ENCODE measurements at places on chromosomes 13 and 19.

DNA sequence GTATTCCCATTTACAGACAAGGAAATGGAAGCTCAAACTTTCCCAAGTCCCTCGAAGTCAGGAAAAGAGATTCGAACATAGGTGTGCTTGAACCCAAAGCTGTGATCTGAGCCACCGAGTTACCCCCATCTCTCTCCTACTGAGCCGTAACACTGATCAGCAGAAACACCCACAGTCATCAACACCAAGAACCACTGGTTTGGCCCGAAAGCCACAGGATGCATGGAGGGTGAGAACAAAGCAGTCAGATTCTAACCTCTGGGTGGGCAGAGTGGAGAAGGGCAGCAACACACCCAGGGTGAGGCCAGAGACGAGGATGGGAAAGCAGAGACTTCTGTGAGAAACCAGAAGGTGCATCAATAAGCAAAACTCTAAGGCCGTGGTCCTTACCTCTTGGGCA, 27.7 kb upstream of the POU2F2 start:
- no peak for DNase-seq

DNA sequence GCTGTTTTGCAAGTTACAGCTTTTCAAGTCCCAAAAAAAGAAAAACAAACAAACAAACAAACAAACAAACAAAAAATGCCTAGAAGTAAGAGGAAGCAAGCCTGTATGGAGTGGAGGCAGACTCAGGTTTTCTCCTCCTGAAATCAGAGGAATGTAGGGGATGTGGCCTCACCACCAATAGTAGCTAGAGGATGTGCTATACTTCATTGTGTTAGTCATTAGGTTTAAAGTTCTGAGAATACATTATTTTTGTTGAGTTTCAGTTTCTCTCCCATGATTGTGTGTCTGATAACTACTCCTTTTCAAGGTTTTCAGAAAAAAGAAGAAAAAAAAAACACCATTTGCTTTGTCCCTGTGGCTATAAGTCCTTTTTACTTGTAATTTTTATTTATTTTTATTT, 524.5 kb downstream of the GPC6 start:
- DNase-seq: no peak

GRCh38 chr13:40063703-40064102, 408.2 kb downstream of the COG6 start:
- no peak for DNase-seq

DNA sequence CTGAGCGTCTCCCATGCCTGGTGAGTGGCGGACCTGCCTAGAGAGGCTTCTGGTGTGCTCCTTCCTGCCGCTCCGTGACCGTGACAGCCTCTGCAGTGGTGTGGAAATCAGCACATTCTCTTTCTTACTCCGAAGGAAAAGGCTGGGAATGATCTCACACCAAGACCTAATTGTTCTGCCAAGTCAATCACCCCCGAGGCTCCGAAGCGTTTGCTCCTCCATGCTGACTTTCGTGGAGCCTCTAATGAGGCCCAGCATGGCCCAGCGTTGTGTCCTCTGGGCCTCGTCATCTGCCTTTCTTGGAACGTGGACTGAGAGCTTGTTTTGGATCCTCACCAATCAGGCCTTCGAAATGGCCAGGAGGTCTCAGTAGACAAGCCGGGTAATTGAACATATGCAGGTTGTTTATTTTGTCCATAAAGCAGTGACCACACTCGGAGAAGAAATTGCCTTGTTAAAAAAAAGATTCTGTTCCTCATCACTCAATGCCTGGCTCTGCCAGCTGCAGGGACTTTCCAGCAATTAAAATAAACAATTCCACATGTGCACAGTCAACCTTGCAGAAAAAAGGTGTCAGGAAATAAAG, 107.1 kb downstream of the UBL3 start:
- no peak for DNase-seq

DNA sequence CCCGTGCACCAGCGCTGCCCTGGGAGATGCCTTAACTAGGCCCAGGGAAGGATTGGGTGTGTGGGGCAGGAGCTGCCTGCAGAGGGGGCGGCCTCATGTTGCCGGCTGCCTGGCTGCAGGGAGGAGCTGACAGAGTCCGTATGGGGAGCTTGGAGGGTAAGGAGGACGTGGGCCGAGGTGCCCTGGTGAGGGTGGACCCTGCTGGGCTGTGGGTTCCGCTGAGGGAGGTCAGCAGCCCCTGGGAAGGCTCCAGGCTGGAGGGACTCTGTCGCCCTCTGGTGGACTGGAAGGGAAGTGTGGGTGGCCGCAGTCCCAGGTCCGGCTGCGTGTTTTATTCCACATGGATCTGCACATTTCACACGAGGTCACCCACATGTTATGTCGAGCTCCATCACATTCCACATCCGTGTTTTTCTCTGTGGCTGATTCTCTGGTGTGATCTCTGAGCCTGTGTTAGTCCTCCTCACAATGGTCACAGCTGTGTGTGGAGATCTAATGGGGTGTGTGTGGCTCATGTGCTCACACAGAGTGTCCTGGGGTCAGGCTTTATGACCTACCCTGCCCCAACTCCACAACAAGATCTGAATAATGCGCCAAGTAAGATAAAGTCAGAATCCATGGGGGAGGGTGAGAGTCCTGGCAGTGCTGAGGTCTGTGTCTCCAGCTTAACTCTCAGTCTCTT, 1.8 kb upstream of the CEACAM8 start:
- peak; percentile 42 for DNase-seq

DNA sequence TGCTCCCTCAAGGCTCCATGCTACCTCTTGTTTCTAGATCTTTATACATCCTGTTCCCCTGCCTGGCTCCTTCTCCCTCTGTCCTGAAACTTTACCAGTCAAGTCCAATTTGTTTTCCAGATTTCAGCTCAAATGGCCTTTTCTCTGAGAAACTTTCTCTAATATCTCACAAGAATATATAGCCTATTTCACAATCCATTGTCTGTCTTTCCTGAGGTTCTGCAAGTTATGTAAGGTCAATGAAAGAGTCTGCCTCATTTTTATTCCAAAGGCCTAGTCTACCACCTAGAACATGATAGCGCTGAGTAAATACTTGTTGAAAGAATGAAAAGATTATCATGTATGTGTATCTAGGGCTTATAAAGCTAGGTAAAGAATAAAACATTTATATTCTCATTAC, 348.8 kb downstream of the SPRY2 start:
- DNase-seq: no peak

GRCh38 chr13:70792121-70792520, 683.9 kb upstream of the KLHL1 start:
- no peak for DNase-seq

GRCh38 chr13:90806016-90806615, 541.4 kb upstream of the MIR17HG start:
- no peak for DNase-seq

DNA sequence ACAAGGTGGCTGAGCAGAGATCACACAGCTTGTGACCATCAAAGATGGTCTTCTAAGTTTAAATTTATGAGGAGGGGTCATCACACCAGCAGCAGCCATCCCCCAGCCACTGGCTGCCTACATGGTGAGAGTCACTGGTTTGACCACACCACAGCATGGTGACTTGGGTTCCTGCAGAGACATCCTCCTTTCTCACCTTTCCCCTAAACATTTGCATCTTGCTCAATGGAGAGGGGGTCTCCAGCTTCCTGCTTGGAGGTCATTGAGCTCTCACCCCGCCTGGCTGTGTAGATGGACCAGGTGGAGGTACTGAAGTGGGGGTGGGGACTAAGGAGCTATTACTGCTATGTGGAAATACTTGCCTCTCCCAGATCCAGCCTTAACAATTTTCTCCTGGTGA, 247.6 kb upstream of the ARGLU1 start:
- no peak for DNase-seq

- DNase-seq: no peak
These were observed 17.5 kb downstream of the FUZ start for GRCh38 chr19:49795615-49796014.

DNA sequence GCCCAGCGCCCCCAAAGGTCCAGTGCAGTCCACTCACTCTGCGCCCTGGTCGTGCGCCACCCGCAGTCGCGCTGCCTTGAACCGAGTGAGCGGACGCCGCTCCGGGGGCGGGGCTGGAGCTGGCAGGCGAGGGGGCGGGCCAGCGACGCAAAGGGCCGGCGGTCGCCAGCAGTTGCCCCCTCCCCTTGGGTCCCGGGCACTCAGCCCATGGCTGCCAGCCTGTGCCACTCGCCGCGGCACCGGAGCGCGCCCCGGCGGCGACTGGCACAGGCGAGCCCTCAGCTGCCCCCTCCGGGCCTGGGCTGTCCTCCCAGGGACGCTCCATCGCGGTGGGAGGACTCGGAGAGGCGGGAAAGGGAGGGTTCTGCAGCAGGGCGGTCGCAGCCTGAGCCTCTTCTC, at the start of gene S1PR5:
Gene S1PR5 (minus strand): TSS at position 87 of the 399 bp plus-strand sequence. CDS start 2,436 bp downstream, outside the sequence.
- DNase-seq: no peak

DNA sequence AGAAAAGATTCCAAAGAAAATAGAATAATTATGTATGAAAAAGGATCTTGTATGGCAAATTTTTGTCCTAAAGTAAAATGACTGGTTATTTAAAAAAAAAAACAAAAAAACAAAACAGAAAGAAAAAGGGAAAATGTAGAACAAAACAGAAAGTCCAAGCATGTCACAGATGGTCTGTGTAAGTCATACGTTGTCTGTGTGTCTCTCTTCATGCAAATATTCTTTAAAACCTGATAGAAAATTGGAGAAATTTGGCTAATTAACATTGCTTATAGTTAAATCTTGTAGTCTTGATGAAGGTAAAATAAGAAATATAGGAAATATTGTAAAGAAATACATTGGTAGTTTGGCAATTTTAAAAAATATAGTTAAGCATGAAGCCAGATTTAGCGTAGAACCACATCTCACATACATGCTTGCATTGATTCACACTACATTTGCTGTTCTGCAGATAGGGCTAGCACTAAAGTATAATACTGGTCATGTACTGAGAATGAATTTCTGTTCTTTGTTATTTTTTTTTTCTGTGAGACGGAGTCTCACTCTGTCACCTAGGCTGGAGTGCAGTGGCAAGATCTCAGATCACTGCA, 58.4 kb downstream of the SPRYD7 start:
- DNase-seq: no peak

- peak; percentile 73 for DNase-seq
These were observed 9.8 kb upstream of the DPF1 start for GRCh38 chr19:38233740-38234251.

- no peak for DNase-seq
These were observed 8.2 kb upstream of the ERFL start for GRCh38 chr19:41936416-41936850.

Measured in stimulated activated CD4-positive, alpha-beta T cell treated with anti-CD3 and anti-CD28 coated beads, Interleukin-12 subunit alpha, Interleukin-12 subunit beta, amount 100 ng/mL, for 4 hours (primary cell).